CD4-positive, alpha-beta T cell treated with Interleukin-2 at 100 ng/mL for 4 hours (primary cell): ENCODE measurements at places on chromosomes 11 and 22.

- DNase-seq = no peak
Measured at GRCh38 chr11:26777372-26777808, 55.5 kb upstream of the SLC5A12 start.

- no peak for DNase-seq
Measured at GRCh38 chr11:111123463-111124398, 121.8 kb upstream of the POU2AF2 start.

- no peak for DNase-seq
Measured at GRCh38 chr11:108694846-108695245, 30.0 kb downstream of the DDX10 start.

DNA sequence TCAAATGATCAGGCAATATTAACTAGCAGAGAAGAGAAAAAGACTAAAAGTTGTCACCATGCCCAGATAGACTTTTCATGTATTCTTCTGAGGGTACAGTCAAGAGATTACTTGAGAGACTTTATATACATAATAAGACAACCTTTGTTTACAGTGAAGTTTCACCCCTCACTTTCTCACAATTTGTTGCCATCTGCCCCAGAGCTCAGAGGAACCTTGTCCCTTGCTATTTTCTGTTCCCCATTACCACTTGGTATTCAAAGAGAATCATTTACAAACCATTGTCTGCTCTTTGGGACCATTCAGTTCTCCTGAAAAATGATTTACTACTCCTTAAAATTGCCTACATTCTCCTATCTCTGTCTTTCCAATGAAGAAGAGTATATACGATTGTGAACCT, 544.6 kb downstream of the CNTN5 start:
- no peak for DNase-seq

DNA sequence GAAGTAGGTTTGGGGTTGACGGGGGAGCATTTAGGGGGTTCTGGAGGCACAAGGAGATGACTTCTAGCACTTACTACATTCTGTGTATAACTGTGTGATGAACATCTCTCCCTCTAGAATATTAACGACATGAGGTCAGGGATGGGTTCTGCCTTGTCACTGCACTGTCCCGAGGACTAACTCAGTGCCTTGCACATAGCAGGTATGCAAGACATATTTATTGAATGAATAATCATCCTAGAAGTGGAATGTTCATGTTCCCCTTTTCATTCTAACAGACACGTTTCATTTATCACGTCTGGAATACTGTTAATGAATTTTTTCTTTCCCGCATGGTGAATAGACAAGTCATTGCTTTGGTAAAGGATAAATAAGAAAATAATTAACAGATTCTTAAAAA, 12.6 kb downstream of the SYT13 start:
- DNase-seq = no peak

GRCh38 chr22:19060356-19061009, 61.7 kb downstream of the DGCR2 start:
- DNase-seq = no peak

DNA sequence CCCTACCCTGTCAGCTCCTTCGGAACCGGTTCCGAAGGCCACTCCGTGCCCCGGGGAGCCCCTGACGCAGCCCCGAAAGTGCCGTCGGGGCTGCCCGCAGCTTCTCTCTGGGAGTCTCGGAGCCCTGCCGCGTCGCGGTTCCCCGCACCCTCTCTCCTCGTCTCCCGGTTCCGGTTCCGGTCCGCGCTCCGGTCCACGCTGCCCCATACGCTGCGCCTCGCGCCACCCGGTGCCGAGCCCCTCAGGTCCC, 618 bp downstream of the MTA2 start:
- peak; percentile 37 for DNase-seq

DNA sequence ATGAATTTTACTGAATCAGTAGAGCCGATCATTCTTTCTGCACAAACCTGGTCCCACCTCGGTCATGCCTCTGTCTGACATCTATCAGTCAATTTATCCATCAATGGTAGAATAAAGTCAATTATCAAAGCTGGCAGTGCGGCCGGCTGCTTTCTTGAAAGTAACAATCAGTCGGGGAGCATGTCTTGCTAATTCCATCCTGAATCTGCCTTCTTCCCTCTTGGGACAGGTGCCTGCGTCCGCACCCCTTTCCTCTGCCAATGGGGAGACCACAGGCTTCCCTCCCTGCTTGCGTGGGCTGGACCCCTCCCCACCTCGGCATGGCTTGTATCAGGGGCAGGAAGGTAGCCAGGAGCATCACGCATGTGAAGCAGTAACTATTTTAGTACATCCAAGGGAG, 962.9 kb downstream of the BRD1 start:
- no peak for DNase-seq

DNA sequence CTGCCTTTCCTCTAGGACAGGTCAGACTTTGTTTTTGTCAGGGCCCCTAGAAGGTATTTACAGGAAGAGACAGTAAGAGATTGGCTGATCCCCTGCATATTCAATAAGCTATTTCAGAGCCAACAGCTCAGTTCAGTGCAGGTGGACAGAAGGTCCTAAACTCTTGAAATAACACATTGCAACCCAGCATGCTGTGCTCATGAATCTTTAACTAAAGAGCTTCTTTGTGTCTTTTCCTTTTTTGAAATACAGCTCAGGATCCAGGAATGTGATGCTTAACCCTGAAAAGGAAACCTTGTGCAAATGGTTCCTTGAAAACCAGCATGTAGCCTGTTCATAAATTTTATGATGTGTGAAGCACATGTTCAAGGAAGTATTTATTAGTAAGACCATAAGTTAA, 43.9 kb downstream of the BBOX1 start:
- DNase-seq = no peak

DNA sequence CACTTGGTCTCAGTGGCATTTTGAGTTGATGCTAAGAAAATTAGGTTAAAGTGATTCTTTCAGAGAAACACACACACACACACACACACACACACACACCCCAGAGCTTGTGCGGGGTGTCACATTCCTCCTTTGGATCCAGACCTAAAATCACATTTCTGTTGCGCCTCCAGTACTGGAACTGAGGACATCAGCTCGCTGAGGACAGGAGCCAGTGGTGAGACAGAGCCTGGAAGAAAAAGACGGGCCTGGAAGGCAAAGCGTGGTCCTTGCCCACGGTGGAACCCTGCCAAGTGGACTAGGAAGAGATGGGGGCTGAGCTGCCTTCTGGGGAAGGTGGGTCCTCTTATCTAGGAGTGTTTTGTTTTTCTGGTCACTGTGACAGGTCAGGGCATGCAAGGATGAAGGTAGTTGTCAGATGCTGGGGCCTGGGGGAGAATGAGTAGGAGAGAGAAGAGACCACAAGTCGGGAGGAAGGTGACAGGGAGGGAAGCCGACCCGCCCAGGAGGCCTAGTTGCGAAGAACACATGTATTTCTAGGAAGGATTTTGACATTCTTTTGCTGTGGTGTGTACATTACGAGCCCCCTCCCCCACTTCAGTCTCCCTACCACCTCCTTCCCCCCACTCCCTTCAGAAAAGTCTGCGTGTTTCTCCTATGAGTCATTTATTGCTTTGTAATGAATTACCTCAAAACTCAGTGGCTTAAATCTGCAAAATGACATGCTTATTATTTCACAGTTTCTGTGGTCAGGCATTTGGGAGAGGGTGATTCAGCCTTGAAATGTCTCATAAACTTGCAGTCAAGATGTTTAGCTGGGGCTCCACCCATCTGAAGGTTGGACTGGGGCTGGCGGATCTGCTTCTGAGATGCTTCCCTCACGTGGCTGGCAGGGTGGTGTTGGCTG, 4.8 kb upstream of the ELFN2 start:
- peak; percentile 38 for DNase-seq

GRCh38 chr11:80455818-80456217, 1015.0 kb upstream of the TENM4 start:
- no peak for DNase-seq

- no peak for DNase-seq
Measured at GRCh38 chr11:43989162-43989981, 46.9 kb downstream of the C11orf96 start.

DNA sequence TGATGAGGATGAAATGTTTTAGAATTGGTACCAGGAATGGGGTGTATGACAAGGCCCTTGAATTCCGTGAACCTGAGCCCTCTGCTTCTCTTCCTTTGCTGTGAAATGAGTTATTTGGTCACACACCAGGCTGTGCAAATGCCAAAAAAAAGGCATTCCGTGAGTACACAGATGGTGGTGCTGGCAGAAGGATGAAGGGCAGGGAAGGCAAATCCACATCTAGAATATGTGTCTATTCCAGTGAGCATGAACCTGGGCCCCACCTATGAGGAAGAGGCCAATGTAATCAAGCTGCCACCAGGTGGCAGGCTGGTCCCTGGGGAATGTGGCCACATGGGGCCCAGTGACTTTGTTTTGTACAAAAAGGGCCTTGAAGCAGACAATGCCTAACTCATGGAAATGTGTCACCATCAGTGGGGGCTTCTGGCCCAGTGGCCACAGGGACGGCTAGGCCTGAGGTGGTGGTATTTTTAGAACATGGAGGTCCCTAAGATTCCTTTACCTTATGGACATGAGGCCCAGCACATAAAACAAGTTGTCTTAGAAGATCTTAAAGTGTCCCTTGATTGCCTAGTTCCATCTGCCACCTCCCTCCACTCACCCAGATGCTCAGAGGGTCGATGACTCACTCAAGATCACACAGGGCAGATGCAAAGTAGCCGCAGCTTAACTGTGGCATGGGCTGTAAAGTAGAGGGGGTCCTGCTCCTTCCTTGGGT, 3.9 kb upstream of the RNF215 start:
- DNase-seq = peak; percentile 82

- DNase-seq = no peak
Measured at GRCh38 chr22:36940676-36941075, 27.2 kb downstream of the CSF2RB start.

GRCh38 chr11:119752345-119752871, 23.4 kb upstream of the NECTIN1 start:
- DNase-seq = no peak

- DNase-seq = no peak
Measured at GRCh38 chr22:41256254-41257253, 15.8 kb upstream of the CHADL start.

DNA sequence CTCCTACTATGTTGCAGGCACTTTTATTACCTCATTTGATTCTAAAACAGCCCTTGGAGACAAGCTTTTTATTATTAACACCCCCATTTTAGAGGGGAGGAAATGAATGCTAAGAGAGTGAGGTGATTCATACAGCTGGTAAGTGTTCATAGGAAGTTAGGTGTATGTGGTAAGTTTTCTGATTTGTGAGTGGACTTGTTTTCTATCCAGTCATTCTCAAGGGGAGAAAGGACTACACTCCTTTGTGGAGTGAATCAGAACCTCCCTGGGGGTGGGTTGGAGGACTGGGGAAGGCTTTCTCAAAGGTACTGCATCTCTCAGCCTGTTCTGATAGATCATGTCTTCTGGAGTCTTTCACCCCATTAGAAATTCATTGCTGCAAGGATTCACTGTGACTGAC, 23.5 kb downstream of the PKNOX2 start:
- DNase-seq = no peak

DNA sequence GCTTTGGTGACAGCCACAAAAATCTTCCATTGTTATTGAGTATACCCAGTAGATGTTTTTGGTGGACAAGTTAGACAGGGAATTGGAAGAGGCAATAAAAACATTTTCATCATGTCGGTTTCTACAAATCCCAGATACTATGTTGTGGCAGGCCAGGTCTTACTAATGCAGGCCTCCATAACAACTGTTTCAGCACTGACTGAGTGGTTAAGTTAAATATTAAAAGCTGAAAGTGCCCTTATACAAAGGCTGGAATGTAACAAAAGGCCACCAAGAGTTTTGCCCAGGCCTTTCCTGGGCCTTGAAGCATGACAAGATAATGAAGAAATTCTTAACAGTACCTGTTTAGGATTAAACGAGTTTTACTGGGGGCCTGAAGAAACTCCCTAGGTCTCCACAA, 29.3 kb downstream of the DMC1 start:
- DNase-seq = no peak

- DNase-seq = peak; percentile 59
Measured at GRCh38 chr22:30178181-30179126, 68.1 kb downstream of the LIF start.

DNA sequence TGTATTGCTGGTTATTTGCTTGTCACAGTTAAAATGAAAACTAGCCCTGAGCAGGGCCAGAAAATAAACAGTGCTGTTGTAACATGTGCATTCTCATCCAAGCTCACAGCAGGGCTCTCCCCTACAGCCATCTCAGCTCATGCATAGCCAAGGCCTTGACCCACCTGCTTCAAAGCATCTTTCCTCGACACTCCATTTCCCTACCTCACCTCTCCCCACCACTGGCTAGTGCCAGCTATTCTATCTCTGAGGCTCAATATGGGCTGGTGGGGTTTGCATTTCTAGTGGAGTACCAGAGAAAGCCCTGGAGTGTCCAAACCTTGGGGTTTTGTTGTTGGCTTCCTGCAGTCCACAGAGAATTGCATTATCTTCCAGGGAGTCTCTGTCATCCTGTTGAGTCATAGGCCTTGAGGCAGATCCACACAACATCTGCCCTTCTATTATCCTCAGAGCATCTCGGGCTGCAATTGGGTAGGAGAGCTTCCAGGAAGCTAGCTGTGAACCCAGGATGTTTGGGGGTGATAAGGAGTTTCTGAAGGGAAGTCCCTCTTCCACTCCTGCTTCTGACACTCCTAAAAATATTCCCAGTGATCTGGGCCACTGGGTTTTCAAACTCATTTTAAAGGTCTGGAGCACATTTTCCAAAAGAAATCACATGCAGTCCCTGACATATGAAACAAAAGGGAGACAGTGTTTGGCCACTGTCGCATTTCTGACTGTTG, 36.1 kb upstream of the AMOTL1 start:
- DNase-seq = no peak

DNA sequence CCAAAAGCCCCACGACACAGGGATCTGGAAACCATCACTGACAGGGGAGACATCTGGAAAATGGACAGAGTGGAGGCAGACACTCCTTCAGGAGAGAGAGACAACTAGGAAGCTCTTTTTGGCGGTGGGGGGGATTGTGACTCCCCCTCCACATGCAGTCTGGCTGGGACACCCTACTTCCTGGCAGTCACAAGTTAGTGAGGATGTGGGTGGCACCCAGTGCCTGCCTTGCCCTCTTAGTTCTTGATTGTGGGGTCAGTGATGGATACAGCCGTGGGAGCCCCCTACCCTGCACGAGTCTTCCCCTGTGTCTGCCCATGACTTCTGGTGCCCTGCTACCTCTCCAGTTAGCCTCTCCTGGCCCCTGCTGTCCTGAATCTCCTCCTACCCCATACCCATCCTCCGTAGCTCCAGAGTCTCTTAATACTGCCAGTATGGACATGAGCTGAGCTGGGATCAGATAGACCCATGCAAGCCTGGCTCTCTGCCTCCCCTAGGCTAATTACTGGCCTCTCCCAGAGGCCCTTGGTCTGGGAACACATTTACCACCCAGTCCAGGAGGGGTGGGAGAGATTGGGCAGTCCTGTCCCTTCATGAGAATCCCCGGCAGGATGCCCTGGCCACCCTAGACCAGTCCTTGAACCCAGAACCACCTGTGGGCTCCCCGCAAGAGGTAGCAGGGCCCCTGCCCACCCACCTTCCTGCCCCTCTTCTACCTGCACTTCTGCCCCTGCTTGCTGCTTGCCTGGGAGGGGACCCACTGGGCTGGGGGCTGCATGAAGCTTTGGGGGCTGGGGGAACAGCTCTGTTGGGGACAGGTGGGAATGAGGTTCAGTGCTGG, 22.8 kb downstream of the RHBDD3 start:
- no peak for DNase-seq

- DNase-seq = no peak
Measured at GRCh38 chr11:86644291-86644690, 28.1 kb downstream of the ME3 start.

GRCh38 chr11:11581481-11581880, 40.3 kb downstream of the GALNT18 start:
- DNase-seq = no peak
